Activated T-cell treated with anti-CD3 and anti-CD28 coated beads for 1 hour (primary cell): ENCODE measurements at places on chromosomes 7 and 10.

GRCh38 chr7:41832941-41833340 is 130.1 kb upstream of the INHBA start:
- DNase-seq: no peak

DNA sequence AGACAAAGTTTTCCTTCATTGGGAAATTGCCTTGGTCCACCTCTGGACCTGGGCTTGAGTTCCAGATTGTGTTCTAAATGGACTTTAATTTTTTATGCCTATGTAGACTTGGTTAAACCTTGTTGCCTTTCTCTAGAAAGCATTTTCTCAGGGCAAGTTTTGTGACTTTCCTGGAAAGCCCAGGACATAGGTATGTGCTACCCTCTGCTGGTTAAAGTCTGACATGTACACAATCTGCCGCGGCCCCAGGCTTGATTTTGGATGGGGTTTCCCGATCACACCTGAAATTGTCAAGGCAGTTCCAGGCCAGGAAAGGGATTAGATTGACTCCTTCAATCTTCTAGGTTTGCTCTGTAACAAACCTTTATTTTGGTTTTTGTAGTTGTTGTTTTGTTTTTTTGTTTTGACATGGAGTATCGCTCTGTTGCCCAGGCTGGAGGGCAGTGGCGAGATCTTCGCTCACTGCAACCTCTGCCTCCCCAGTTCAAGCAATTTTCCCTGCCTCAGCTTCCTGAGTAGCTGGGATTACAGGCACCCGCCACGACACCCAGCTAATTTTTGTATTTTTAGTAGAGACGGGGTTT is 14.1 kb upstream of the AKR1B10 start:
- DNase-seq: no peak

- DNase-seq: no peak
Observed at GRCh38 chr7:110681941-110682340, 409.0 kb upstream of the LRRN3 start.

DNA sequence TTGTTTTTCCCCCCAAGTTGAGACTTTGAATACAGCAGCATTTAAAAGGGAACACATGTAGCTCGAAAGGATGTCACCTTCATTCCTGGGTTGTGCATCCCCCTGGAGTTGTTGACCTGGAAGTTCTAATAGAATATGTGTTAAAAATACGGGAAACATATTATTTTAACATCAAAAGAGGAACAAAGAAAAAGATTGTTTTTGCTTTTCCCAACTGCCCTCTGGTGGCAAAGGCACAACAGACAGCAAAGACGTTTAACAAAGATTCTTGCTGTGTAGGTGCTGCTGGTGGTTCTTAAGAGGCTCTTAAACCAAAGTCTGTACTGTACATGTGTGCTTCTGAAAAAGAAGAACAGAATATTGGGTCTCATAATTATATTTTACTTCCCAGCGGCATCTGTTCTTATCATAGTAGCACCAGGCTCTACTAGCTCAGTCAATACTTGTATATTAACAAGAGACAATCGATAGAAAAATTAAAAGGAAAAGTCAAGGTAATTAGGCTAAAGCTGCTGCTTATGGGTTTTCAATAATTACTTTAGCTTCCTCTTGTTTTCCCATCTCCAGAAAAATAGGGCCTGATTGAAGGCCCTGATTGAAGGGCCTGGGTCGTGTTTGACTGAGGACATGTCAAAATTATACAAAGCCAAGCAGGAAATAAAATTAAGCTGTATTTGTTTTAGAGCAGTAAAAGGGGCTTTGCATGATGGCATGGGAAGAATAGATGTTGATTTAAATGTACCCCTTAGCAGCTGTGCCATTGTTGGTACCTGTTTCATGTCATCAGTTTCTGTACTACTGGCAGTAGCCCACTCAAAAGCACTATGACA is 384.2 kb upstream of the LRGUK start:
- DNase-seq: no peak

GRCh38 chr7:27244488-27245123 is 2.0 kb downstream of the EVX1 start:
- DNase-seq: no peak

DNA sequence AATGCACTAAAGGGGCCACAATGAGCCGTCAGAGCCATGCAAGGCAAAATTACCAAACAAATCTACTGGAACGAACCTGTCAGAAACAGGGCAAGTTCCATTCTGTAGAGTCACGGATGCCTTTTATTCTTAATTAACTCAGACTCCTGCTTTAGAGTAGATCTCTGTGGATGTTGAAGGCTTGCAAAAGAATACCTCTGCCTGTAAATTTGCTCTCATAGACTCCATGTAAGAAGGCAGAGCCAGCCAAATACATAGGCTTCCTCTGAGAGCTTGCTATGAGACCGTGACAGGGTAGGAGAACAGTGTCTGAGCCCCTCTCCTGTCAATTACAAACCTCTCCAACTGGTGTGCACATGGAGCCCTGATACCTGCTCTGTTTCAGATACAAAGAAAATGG is 787.9 kb upstream of the POM121L12 start:
- no peak for DNase-seq

- no peak for DNase-seq
Observed at GRCh38 chr10:130553826-130554225, 417.6 kb downstream of the GLRX3 start.
